ENCODE measurements at places on chromosomes 3 and 15.

DNA sequence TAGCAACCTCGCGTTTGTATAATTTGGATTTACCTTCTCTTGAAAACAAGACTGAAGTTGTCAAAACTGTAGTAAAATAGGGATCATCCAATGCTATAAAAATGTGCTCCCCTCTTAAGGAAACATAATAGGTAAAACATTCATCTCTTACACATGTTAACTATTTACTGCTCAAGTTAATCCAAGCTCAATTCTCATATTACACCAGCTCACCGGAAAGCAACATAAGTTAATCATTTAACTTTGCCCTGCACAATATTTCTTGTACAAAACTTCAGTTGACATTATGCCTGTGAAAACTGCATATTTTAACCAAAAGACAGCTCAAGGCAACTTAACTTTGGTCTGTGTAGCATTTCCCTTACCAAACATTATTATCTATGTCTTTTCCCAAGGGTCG lies 634.2 kb downstream of the NAALADL2 start:
- no peak for DNase-seq

DNA sequence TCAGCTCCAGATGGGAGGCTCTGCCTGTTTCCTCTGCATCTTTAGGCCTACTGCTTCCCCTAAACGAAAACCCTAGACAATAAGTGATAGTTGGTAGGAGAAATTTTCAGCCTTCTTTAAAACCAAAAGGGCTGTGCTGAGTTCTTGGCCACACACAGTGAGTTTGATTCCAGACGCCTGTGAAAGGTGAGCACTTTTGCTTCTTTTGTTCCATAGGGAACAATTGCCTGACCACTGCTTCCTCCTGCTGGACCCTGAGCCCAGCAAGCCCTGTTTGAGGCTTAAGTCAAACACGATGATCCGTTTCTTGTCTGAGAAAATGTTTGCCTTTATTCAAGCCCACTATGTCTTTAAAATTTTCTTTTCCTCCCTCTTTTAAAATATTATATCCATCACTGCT lies 493.9 kb downstream of the ZIC1 start:
- DNase-seq: no peak

DNA sequence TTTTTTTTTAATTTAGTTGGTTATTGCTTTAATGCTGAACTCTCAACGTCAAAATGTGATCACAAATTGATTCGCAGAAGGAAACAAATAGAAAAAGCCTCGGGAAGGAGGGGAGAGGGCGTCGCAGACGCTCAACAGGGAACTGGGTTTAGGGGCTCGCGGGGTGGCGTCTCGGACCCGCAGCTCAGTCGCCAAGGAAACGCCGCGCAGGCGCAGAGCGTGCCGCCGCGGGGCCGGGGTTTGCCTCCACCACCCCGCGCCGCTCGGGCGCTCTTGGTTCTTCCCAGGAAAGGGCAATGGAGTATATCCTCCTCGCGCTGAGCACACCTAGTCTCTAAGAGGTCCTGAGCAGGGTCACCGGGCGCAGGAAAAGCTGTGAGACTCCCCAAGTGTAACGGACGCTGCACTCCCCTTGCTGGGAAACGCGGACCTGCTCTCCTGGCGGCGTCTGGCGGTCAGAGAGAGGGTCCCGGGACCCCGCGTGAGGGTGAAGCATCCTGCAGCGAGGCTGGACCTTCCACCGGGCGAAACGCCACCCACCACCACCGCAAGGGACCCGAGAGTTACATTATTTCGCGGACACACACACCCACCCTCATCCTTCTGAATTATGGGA lies 753 bp downstream of the PLCH1 start:
- no peak for DNase-seq

- DNase-seq: no peak
Observed at GRCh38 chr3:61858054-61858453, 296.7 kb downstream of the PTPRG start.

DNA sequence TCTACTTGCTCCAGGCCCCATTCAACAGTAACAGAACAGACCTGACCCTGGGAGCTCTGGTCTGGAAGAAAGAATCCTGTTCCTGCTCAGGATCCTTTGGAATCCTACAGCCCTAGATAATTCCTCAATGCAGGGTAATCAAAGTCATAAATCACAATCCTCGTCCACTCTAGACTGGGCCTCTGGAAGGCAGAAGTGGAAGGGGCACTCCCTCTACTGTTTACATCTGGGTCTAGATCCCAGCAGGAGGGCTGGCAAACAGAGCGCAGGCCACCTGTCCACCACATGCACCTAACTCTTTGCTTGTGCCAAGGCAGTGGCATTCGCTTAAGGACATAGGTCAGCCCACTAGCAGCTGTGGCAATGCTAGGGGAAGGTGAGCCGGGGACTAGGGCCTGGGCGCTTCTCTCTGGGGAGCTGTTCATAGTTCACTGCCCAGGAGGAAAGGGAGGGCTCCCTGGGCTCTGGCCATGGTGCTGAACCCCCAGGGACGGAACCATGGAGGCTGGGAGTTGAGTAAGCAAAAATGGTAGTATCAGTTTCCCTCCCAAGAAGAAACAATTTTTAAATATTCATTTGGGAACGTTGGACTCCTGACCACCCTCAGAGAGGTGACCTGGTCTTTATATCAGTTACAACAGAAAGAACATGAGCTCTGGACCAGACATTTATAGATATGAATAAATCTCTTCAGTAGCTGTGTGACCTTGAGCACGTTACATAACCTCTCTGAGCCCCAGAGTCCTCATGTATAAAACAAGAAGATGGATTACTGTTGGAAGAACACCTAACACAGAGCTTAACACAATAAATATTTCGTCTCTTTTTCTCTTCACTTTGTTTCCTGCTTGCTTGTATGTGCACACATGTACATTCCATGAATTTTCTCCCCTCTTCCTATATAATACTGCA lies 90.2 kb downstream of the NTRK3 start:
- DNase-seq: no peak

DNA sequence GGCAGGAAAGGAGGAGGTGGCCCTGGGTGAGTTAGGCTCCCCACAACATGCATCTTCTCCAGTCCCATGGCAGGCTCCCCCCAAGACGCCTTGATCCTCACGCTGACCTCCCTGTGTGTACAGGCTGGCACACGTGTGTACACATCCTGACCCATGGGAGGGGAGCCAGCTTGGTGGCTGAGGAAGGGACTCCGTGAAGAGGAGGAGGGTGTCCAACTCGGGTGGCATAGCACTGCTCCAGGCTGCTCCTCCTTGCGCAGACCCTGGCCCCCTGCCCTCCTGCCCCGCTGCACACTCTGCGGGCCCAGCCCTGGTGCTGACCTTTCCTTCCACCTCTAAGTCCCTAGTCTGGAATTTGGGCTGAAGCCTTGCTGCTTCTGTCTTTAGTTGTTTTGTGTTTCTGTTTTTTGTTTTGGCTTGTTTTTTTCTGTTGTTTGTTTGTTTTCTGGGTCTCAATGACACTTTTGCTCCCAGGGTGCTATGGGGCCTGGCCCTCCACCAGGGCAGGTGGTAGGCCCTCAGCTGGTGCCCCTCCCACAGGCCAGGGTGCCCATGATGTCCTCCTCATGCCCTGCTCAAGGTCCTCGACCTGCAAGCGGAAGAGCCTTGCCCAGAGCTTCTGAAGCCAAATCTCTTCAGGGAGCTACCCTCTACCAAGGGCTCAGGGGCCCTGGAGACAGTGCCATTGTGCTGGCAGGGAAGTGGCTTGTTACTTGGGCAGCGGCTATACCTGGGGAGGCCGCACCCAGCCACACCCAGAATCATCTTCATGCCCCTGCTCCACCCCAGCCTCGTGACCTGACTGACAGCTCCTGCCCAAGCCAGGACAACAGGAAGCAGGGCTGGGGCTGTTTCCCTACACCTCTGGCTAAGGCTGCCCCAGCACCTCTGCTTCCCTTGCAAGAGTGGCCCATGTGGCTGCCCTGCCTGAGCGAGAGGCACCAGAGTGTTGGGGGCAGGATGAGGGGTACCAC lies 5.1 kb downstream of the EPHB3 start:
- no peak for DNase-seq

DNA sequence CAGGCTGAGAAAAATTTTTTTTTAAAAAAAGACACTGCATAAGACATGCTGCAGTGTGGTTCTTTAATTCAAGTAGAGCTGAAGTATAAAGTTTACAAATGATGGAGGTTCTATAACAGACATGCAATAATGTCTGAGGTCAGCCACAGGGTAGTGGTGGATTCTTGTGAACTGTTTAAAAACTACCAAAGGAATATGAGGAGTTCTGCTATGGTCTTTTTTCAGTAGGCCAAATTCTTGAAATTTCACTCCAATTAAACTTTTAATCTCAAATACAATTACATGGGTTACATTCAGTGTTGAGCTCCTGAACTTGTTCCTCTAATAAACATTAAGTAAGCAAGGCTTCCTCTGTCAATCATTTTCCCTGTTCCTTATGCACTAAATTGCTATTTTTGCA lies 122.7 kb downstream of the PLD1 start:
- no peak for DNase-seq

GRCh38 chr3:133983576-133984560 lies 45.9 kb downstream of the SLCO2A1 start:
- no peak for DNase-seq

DNA sequence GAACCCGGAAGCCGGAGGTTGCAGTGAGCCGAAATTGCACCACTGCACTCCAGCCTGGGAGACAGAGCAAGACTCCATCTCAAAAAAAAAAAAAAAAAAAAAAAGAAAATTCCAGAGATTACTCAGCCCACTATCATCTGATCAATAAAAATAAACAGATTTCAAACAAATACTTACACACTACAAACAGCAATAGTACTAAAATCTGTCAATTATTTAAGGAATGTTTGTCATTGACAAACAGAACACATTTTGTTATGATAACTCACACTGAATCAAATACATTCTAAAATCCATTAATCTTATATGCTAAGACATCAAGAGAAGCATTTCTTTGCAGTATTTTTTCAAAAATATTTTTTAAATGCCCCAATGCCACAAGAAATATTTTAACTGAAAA lies 7.6 kb downstream of the MYO9A start:
- no peak for DNase-seq

GRCh38 chr15:98800437-98801233 lies 152.3 kb downstream of the IGF1R start:
- DNase-seq: no peak

DNA sequence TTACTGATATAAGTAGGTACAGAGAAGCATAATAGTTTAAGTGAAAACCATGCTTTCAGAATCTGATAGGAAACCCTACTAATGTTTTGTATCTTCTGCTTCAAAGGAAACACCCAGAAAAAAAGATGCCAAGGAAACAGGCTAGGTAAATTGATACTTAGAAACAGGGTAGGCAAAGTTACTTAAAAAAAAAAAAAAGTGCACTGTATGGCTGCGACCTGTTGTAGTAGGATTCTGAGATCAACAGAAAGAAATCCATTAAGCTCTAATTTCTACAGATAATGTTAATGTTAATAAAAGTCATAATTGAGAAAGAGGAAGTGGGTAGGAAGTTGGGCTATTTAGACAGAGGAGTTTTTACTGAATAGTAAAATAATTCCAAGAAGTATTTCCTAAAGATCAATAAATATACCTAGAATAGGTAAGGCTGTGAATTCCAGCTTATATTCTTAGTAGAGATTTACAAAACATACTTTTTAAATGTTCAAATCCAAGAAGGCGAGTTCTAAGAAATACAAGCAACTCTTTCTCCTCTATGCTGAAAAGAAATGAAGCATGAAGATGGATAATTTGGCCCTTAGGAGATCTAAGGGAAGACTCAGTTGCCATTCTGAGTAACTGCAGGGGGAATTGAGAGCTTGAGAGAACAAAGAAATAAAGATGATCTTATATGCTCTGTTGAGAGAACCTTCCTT lies 24.1 kb upstream of the STT3B start:
- DNase-seq: no peak

DNA sequence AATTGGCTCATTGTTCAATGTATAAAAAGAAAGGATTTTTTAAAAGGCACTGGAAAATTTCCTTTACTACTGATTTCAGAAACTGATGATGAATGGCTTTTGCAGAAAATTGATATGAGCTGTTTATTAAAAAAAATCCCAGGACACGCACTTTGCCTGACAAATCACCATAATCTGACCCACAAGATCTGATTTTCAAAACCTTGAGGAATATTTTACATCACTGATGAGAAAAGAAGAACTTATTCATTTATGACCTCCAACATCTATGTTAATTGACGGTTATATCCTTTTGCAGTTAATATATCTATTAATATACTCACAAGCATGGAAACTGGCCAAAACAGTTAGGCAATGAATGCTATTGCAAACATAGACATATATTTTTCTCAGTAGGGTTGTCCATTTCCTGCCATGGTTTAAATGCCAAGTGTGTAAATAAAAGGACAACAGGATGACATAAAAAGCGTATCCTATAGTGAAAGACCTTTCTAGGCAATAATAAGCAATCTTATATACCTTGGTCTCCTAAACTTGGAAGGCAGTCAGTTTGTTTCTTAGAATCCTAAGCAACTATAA lies 109.7 kb upstream of the SLC7A14 start:
- DNase-seq: no peak

DNA sequence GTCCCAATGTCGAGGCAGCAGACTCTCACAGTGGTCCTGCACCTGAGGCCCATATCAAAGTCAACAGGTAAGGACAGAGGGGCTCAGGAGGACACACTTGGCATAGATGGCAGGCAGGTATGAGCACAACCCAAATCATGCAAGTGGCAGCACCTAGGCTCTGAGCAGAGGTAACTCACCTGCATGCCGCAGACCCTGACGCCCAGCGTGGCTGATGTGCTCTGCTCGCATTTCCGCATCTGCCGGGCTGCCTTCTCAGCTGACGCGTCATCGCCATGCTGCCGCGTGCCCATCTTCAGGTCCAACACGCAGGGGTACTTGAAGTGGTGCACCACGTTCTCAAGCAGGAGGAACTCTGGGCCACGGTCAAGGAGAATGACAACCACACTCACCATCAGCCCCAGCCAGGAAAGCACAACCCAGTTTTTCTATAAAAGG lies 4.2 kb upstream of the GMPPB start:
- no peak for DNase-seq

DNA sequence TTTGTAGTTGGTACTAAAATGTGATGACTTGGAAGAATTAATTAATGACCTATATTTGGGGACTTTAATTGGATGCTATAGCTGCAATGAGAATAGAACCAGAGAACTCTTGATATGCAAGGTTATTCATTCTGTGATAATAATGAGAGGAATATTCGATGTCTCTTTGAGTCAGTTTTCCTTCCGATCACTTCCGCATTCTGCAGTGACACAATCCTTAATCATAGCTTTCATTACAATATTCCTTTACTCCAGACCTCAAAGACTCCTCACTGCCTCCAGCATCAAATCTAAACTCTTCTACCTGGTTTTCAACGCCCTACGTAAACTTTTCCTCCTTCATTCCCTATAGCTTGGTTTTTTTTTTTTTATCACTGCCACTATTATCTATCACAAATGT lies 21.6 kb downstream of the B3GNT5 start:
- DNase-seq: no peak

- no peak for DNase-seq
Observed at GRCh38 chr15:90860450-90860849, 7.9 kb upstream of the FURIN start.

- no peak for DNase-seq
Observed at GRCh38 chr15:92377083-92377789, 16.4 kb upstream of the ST8SIA2 start.
